ENCODE measurements at places on chromosomes 1 and 21.
A peak's percentile ranks its signal among the peaks of the same experiment; 100 is the strongest.

GRCh38 chr1:84541679-84542078 lies 32.6 kb downstream of the CTBS start:
- peak; percentile 36 for DNase-seq

DNA sequence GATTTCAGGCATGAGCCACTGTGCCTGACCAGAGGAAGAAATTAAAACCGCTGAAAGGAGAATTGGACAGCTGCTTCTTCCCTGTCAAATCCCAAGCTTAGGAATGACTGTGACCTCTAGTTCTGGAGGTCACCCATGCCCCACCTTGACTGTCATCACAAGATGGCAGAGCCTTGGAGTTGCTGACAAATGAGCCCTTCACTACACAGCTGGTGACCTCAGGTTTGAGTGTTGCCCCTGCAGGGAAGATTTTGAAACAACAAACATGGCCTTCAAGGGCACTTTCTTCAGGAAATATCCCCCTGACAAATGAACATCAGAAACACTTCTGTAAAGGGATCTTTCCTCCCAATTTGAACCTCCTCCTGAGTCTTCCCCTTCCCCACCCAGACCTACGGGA lies 6.9 kb upstream of the SLC45A3 start:
- DNase-seq: no peak

- no peak for DNase-seq
These were observed 159.7 kb downstream of the DISP1 start for GRCh38 chr1:222974496-222974895.

- DNase-seq: no peak
These were observed 4.0 kb downstream of the RNF207 start for GRCh38 chr1:6209661-6210580.

GRCh38 chr1:223748773-223749733 lies 36.7 kb downstream of the CAPN2 start:
- DNase-seq: peak; percentile 70

DNA sequence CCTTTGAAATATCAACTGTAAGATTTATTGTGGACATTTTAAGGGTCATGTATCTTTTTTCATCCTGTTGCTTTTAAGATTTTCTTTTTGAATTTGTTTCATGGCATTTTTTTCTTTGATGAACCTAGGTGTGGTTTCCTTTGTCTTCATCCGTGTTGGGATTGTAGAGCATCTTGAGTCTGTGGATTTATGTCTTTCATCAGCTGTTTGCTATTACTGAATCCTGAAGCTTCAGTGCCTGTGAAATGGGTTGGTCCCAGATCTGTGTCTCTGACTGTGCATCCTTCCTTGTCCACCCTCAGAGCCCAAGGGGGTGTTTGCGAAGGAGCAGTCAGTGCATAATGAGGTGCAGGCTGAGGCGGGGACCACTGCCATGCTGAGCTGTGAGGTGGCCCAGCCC lies 37.3 kb downstream of the OBSCN start:
- no peak for DNase-seq

GRCh38 chr21:31845151-31845729 lies 27.6 kb upstream of the HUNK start:
- no peak for DNase-seq

- no peak for DNase-seq
These were observed 11.0 kb downstream of the COL6A2 start for GRCh38 chr21:46108827-46109312.

GRCh38 chr1:76562292-76562691 lies 305.0 kb upstream of the ST6GALNAC5 start:
- DNase-seq: no peak

DNA sequence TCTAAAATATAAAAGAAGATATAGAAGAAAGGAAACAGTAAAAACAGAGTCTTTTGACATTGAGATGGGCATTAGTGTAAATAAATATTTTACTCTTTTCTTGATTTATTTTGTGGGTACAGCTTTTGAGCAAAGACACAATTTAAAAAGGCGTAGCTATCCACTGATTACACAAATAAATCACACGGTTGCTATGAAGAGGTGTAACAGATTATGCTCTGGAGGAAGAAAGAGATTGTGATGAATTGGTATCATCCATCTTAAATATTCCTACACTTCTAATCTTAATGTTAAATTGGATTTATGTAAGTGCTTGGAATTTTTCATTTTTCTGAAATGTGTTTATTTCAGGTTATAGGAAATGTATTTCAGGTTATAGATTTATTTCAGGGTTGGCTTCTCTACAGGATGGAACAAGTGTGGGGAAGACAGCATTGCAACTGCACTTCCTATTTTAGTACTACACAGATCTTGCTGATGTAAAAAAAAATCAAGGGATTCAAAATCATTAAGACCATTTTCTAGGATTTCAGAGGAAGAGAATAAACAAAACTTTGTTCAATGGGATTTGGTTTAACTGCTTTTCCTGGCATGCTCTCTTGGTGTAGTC lies 15.3 kb downstream of the XCL1 start:
- no peak for DNase-seq

DNA sequence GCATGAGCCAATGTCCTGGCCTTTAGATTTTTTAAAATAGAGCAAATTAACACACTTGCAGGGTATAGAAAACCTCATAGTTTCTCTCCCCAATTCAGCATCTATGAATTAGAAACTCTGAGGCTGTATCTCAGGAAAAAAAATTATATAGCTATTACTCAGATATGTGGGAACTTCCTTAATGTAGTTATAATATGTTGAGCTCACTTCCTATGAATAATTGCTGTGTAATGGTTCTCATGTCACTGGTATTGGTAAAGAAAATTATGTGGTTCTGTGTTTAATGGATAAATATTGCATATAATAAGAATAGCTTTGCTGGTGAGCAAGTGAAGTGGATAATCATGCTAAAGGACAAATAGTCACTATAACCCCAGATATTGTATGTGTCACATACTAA lies 2019.8 kb downstream of the NCAM2 start:
- no peak for DNase-seq

- DNase-seq: no peak
These were observed 36.3 kb downstream of the MARK1 start for GRCh38 chr1:220564216-220564615.

- no peak for DNase-seq
These were observed 78.5 kb downstream of the ITPKB start for GRCh38 chr1:226660410-226661182.

DNA sequence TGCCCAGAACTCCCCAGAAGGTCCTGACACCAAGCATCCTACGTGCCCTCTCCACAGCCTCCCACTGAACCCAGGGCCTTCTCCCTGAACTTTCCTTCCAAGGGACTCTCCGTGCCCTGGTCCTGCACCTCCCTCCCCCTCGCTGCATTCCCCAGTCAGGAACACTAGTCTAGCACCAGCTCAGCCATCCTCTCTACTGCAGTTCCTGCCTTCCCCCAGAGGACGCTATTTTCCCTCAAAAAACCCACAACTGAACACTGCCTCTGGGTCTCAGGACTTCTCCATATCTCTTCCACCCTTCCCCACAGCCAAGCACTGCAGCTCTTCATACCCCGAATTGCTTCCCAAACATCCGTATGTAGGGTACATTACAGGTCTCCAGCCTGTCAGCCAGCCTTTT lies 12.6 kb upstream of the ARTN start:
- no peak for DNase-seq

- no peak for DNase-seq
These were observed 166.4 kb upstream of the IRF2BP2 start for GRCh38 chr1:234776256-234776875.

- DNase-seq: no peak
These were observed 73.6 kb downstream of the ZNF281 start for GRCh38 chr1:200336101-200336845.

DNA sequence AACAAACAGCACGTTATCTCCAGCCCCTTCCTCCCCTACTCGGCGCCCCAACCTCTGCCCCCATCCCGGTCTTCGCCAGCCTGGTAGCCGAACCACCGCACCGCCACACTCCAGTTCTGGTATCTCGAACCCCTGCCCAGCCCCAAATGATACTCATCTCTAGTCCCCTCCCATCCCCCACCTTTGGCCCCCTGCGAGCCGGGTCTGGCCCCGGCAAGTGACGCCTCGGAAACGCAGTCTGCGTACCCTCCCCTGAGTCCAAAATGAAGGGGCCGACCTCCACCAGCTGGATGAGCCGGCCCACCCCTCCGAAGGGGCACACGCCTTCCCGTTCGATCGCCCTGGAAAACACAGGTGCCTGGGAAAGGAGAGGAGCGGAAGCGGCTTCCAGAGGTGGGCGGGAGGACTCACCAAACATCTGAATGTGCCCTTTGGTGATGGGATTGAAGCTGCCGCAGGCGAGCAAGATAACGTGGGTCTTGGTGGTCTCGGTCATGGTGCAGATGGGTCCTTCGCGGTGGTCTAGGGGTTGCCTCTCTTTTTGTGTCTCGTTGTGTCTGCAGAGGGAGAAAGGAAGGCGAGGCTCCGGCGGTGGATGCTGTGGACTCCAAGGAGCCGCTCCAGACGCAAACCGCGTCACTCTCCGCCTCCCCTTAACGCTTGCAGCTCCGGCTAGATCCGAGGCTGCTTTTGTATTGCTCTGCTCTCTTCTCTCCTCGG lies at the start of gene NMNAT2:
Gene NMNAT2, minus strand, starts transcription at position 609 of the 720 bp plus-strand sequence. Its CDS starts 113 bp downstream, at position 496.
- no peak for DNase-seq

- DNase-seq: no peak
These were observed 9.3 kb downstream of the TMEM39B start for GRCh38 chr1:32082022-32082421.

DNA sequence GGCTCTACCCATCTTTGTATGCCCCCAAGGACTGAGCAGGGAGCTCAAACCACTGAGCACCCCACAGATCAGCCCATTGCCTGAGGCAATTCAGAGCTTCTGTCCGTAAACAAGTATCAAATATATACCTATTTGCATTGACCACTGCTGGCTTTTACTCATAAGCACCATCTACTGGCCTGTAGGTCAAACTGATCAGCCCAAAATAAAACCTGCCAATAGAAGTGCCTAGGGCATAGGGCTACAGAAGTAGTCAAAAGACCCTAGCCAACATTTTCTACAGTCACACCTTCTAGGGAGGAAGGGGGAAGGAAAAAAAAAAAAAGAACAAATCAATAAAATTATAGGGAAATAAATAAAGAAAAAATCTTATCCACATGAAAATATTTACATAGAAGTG lies 5.3 kb upstream of the LCE3D start:
- no peak for DNase-seq

DNA sequence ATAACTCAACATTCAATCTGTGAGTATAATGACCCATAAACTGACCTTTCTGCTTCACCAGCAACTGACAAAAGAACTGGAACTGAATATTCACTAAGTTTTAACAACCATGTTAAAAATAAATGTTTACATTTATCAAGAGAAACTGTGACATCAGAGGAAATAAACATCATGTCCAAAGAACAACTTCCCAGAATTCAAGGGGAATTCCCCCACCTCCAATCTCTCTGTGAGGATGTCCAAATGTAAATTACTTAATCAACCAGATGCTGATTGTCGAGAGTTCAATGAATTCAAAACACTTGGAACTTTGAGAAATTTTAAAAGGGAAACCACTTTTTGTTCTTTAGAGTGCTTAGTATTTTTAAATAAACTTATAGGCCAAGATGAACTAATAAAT lies 365.6 kb upstream of the ADGRL2 start:
- DNase-seq: no peak

DNA sequence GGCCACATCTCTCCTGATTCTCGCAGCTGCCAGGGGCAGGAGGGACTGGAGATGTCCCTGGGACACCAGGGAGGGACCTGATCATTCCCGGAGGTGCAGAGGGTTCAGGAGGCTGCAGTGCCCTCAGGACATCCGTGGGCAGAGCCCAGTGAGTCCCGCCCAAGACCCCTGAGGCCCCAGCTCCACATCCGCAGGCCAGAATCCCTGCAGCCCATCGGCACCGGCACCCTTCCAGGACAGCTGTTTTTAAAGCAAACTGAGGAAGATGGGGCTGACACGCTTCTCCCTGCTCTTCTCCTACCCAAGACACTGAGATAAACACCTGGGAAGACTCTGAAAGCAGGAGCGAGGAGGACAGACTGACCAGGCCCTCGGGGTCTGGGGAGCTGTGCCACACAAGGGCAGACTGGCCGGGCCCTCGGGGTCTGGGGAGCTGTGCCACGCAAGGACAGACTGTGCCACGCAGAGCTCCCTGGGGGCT lies 25.5 kb downstream of the SLC19A1 start:
- no peak for DNase-seq

GRCh38 chr1:156251527-156251926 lies 3.7 kb upstream of the PAQR6 start:
- no peak for DNase-seq

DNA sequence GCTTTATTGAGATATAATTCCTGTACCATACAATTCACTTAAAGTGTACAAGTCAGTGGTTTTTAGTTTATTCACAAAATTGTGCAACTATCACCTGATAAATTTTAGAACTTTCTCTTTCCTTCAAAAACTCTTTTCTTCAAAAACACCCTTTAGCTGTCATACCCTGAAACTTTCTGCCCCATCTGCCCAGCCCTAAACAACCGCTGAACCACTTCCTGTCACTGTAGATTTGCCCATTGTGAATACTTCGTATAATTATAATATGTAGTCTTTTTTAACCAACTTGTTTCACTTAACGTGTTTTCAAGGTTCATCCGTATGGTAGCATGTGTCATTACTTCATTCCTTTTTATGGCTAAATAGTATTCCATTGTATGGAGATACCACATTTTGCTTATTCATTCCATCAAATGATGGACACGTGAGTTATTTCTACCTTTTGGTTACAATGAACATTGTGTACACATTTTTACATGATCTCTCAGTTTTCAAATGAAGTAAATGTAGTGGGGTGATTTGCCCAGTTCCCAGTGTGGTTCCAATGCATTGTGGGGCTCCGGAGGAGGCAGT lies 37.9 kb downstream of the WNT4 start:
- DNase-seq: no peak

GRCh38 chr1:201614262-201615015 lies 75.5 kb downstream of the NAV1 start:
- DNase-seq: no peak

GRCh38 chr1:14110040-14110439 lies 410.1 kb downstream of the PRDM2 start:
- DNase-seq: no peak

GRCh38 chr1:209241487-209241886 lies 342.0 kb upstream of the CAMK1G start:
- DNase-seq: no peak

- DNase-seq: no peak
These were observed 40.5 kb downstream of the RCSD1 start for GRCh38 chr1:167670563-167670962.

DNA sequence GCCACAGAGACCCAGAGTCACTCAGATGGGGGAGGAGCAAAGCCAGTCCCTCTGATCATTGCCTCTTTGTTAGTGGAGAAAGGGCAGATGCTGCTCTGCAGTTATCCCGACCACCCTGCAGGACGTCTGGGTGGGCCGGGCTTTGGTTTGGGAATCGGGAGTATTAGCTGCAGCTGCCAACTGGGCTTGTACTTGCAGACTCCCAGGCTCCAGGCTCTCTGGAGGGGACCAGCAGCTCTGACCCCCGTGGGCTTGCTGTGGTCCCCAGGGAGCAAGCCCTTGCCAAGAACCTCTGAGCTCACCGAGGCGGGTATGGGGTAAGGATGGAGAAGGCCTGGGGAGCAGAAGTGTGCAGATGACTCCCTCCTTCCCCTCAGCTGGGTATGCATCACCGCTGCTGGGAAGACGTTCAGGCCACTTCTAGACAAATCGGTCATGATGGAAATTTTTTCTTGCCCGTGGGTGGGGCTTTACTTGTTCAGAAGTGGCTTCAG lies 21.6 kb downstream of the MAPKAPK2 start:
- no peak for DNase-seq

GRCh38 chr1:19728413-19729145 lies 63.9 kb downstream of the HTR6 start:
- no peak for DNase-seq
